ENCODE measurements at places on chromosomes 3 and 15. TPM values are rescaled to one million over a fixed set of nuclear protein-coding genes. Genes with fewer than 3 reads are reported as not detected.

GRCh38 chr15:63135804-63136203, 14.1 kb downstream of the LACTB start:
- H3K4me3 ChIP-seq, result no peak overlapping the region
- no peaks in the 10 kb centered on the region for H3K4me1 ChIP-seq
- no peaks in the 10 kb centered on the region for H3K36me3 ChIP-seq
- no peaks in the 10 kb centered on the region for H3K27me3 ChIP-seq

DNA sequence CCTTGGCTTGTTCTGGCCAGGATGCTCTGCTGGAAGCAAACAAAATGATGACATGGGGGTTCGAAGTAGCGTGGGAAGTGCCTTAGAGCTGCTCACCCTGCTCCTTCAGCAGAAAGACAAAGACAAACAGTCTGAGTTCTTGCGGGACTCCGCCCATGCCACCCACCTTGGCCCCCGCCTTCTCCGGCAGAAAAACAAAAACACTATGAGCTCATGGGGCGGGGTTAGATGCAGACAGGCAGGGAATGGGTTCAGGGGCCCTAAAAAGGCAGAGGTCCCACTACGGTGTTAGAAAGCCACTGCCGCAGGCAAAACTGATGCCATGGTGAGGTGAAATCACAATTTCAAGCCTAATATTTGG, 9.7 kb upstream of the NCKIPSD start:
- no peaks in the 10 kb centered on the region for H3K36me3 ChIP-seq
- peak; percentile 55 for DNase-seq
- no peaks in the 10 kb centered on the region for H3K27me3 ChIP-seq
- peak overlapping the region; percentile 32 for H3K4me3 ChIP-seq
- H3K27ac ChIP-seq, result peak overlapping the region; percentile 6

DNA sequence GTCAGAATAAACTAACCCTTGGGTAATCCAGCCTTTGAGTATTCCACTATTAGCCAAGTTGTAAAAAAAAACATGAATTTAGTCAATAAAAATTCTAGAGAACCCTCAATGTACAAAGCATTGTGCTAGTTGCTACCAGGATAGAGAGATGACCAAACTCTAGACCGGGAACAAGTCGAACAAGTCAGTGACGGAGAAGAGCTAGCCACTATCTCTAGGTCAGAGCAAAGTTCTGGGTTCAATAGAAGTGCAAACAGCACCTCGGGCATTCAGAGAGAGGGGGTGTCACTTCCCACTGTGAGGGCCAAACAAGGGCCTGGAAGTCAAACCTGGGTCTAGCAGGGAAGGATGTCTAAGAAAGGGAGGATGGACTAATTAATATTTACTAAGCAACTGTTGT, 2.3 kb upstream of the ADCY5 start:
- H3K4me1 ChIP-seq, result no peaks in the 10 kb centered on the region
- no peaks in the 10 kb centered on the region for H3K36me3 ChIP-seq
- DNase-seq, result no peak

- no peak for DNase-seq
- H3K4me1 ChIP-seq, result no peaks in the 10 kb centered on the region
- no peak overlapping the region for H3K27ac ChIP-seq
- no peaks in the 10 kb centered on the region for H3K27me3 ChIP-seq
These were observed 55.2 kb upstream of the UBE3A start for GRCh38 chr15:25493823-25494526.

GRCh38 chr3:121175083-121175482, 267.1 kb downstream of the STXBP5L start:
- DNase-seq, result no peak
- H3K4me3 ChIP-seq, result no peak overlapping the region
- H3K27ac ChIP-seq, result no peak overlapping the region
- H3K4me1 ChIP-seq, result no peaks in the 10 kb centered on the region
- no peaks in the 10 kb centered on the region for H3K27me3 ChIP-seq
- no peaks in the 10 kb centered on the region for H3K36me3 ChIP-seq

GRCh38 chr15:59140422-59141226, 35.7 kb downstream of the CCNB2 start:
- no peak overlapping the region for H3K27ac ChIP-seq
- no peaks in the 10 kb centered on the region for H3K27me3 ChIP-seq
- no peak for DNase-seq
- no peaks in the 10 kb centered on the region for H3K4me1 ChIP-seq

GRCh38 chr15:85592148-85592547, 202.6 kb downstream of the KLHL25 start:
- peak overlapping the region; percentile 6 for H3K27ac ChIP-seq
- DNase-seq, result no peak
- no peak overlapping the region for H3K4me3 ChIP-seq
- no peaks in the 10 kb centered on the region for H3K36me3 ChIP-seq
- peaks cover 55% of the 10 kb centered on the region for H3K4me1 ChIP-seq

DNA sequence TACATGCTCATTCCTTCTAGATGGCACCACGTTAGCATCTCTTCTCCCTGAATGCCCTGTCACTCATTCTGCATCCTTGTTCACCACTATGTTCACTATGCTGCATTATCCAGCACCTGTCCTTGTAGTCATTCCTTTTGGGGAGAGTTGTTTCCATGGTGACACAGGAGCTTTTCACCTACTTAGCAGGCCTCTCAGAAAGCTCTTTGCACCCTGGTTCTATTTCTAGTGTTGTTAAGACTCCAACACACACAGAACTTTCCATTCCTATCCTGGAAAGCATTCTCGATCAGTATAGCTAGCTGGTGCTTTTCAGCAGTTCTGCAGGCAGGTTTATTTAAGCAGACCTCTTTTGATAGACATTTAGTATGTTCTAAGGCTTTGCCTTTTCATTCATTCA, 6.7 kb upstream of the RPL14 start:
- no peak overlapping the region for H3K4me3 ChIP-seq
- H3K36me3 ChIP-seq, result peaks cover 43% of the 10 kb centered on the region
- no peak for DNase-seq
- H3K27me3 ChIP-seq, result no peaks in the 10 kb centered on the region
- H3K27ac ChIP-seq, result no peak overlapping the region

DNA sequence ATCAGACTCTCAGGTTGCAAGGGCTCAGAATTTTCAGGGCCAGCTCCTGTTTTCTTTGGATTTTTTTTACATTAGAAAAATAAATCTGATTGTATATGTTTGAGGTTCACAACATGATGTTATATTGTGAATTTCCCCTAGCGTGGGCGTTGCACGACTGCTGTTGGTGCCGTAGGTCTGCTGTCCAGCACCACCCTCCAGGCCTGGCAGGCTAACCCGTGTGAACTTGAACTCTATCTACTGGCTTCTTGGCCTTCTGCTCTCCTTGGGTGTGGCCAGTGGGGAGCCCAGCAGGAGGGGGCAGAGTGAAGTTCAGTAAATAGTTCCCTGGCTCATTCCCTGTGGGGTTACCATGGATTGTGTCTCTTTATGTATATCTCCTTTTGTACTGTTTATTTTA, 80.5 kb upstream of the RORA start:
- no peak overlapping the region for H3K4me3 ChIP-seq
- H3K36me3 ChIP-seq, result no peaks in the 10 kb centered on the region
- no peak overlapping the region for H3K27ac ChIP-seq
- DNase-seq, result no peak
- H3K4me1 ChIP-seq, result no peaks in the 10 kb centered on the region

DNA sequence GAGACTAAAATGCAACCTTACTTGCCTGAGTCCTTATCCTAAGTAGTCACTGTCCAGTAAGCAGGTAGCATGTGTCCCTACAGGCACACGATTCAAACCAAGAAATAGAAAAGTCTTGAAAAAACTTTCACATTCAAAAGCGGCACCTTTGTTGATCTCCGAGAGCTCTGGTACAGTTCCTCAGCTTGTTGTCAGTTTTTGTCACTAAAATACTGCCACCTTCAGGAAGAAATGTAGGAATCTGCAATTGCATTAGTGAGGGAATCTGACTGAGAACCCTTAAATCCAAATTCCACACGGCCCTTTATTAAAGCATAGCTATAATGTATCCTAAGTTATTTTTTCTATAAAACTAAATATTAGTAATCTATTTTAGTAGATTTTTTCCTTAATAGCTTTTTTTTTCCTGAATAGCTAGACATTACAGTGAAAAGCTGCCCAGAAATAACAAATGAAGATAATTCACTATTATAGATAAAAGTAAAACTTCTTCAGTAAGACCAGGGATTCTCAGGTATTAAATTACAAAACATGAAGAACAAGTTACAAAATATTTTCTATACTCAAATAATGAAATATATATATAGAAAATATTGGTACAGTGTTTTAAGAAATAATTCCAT, 44.0 kb downstream of the CCDC54 start:
- H3K36me3 ChIP-seq, result no peaks in the 10 kb centered on the region
- DNase-seq, result no peak
- peak overlapping the region; percentile 51 for H3K4me3 ChIP-seq

DNA sequence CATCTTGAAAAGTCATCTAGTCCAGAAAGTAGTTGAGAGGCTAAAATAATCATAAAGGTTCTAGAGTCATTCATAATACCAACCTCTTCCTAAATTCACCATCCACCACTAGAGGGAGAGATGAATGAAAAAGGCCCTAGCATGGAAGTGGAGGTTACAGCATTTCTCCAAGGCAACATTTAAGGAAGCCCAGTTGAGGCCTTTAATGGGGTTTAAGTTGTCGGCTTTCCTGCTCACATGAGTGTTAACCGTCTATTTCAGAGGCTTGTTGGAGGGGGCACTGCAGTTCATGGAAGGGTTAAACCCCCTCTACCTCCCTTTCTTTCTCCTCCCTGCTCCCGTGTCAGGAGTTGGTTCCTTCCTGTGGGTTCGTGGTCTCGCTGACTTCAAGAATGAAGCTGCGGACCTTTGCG, 3.8 kb upstream of the SLCO3A1 start:
- peaks cover 10% of the 10 kb centered on the region for H3K4me1 ChIP-seq
- no peaks in the 10 kb centered on the region for H3K27me3 ChIP-seq
- H3K4me3 ChIP-seq, result no peak overlapping the region
- no peak overlapping the region for H3K27ac ChIP-seq

GRCh38 chr3:31102196-31102879, 207.9 kb upstream of the GADL1 start:
- H3K27me3 ChIP-seq, result no peaks in the 10 kb centered on the region
- no peaks in the 10 kb centered on the region for H3K4me1 ChIP-seq
- H3K27ac ChIP-seq, result no peak overlapping the region
- no peak for DNase-seq

- no peak overlapping the region for H3K4me3 ChIP-seq
- H3K27ac ChIP-seq, result peak overlapping the region; percentile 57
- no peaks in the 10 kb centered on the region for H3K36me3 ChIP-seq
- H3K4me1 ChIP-seq, result no peaks in the 10 kb centered on the region
- DNase-seq, result no peak
- no peaks in the 10 kb centered on the region for H3K27me3 ChIP-seq
These were observed 848.6 kb downstream of the ROBO1 start for GRCh38 chr3:78919021-78919755.

GRCh38 chr3:14305324-14305723, 97.1 kb upstream of the SLC6A6 start:
- H3K27ac ChIP-seq, result peak overlapping the region; percentile 79
- no peak overlapping the region for H3K4me3 ChIP-seq
- H3K36me3 ChIP-seq, result no peaks in the 10 kb centered on the region
- peaks cover 47% of the 10 kb centered on the region for H3K4me1 ChIP-seq
- no peak for DNase-seq
- H3K27me3 ChIP-seq, result no peaks in the 10 kb centered on the region

C15orf39 gene
- 4.6 TPM for total RNA-seq

ZNF80 gene
- not detected for total RNA-seq

SAMD7 gene
- total RNA-seq, result not detected

ARPP21 gene
- 99.6 TPM for total RNA-seq

GRM2 gene
- total RNA-seq, result 0.32 TPM

TERB2 gene
- not detected for total RNA-seq

C2CD4A gene
- 0.09 TPM for total RNA-seq
